Activated T-cell treated with anti-CD3 and anti-CD28 coated beads, Interleukin-2, amount 50 U/mL, for 24 hours (primary cell): ENCODE measurements at places on chromosomes 5 and 9.

- no peak for DNase-seq
Measured at GRCh38 chr5:130198927-130199326, 294.7 kb downstream of the CHSY3 start.

DNA sequence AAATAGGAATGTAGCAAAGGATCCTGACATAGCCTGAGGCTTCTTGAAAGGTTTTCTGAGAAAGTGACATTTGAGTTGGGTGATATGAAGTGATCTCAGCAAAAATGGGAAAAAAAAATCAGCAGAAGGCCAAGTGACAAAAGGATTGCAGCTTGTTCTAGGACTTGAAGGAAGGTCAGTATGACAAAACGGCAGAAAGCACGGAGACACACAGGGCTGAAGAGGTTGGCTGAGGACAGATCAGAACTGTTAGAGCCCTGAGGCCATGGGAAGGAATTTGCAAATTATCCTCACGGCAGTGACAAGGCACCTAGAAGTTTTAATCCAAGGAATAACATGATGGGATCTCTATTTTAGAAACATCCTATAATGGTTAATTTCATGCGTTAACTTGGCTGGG is 31.0 kb downstream of the TRIM32 start:
- no peak for DNase-seq

- DNase-seq, result no peak
Measured at GRCh38 chr5:6728011-6728794, 15.0 kb downstream of the TENT4A start.

- no peak for DNase-seq
Measured at GRCh38 chr5:10265245-10266109, 15.4 kb downstream of the CCT5 start.

GRCh38 chr5:73815631-73816030 is 189.6 kb downstream of the ARHGEF28 start:
- DNase-seq, result no peak

DNA sequence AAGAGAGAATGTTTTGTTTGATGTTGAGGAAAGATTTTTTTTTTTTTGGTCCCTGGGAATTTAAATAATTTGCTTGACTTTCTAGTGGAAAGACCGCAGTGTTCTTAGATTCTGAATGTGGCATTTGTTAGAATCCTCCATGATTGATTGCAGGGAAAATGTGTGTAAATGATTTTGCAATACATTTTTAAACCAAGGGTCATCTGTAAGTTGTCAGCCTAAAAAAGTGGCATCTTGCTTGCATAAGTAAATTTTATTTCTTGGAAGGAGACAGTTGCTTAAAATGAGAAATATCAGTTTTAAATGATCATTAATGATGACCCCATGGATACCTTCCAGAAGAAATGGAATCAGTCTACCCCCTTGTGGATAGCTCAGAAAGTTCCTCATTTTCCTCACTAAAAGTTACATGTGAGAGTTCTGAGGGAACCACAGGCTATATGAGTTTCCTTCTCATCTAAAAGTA is 105.1 kb upstream of the SLC25A48 start:
- no peak for DNase-seq

GRCh38 chr5:95087816-95088317 is 197.0 kb downstream of the MCTP1 start:
- DNase-seq, result no peak

GRCh38 chr5:81418606-81419005 is 24.7 kb upstream of the ACOT12 start:
- no peak for DNase-seq

DNA sequence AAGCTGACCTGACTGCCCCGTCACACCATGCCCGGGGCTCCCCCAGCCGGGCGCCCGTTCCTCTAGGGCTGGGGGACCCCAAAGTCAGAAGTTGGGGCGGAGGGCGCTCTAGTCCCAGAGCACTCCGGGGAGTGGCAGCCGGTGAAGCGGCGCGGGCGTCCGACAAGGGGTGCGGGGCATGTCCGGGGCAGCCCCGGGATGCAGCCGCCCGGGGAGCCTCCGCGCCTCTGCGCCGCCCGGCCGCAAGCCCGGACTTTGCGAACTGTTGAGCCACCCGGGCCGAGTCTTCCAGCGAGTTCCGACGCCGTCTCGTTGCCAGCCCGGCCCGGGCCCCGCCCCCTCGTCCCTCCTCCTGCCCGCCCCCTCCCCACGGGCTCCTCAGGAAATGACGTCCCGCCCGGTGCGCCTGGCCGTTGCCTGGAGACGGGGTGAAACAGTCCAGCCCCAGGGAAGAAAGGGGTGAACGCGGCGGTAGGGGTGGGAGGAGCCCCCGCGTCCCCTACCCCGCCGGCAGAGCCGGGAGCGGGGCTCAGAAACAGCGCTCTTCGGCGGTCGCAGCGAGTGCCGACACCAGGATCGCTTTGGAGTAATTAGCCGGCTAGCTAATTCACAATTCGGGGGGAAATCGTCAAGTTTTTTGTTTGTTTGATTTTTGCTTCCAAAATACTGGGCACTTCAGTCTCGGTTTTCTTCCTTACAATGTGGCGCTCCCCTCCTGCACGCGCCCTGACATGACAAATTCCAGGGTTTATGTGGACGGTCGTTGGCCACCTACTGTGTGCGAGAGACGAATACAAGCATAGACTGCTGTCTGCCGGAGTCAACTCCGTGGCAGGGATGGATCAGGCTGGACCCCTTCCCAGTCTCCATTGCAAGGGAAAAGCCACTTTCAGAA is at the start of gene WHRN:
TSS of gene WHRN (minus strand) at position 287 of the 895 bp plus-strand sequence. CDS start 672 bp downstream, outside the sequence.
- peak; percentile 89 for DNase-seq

DNA sequence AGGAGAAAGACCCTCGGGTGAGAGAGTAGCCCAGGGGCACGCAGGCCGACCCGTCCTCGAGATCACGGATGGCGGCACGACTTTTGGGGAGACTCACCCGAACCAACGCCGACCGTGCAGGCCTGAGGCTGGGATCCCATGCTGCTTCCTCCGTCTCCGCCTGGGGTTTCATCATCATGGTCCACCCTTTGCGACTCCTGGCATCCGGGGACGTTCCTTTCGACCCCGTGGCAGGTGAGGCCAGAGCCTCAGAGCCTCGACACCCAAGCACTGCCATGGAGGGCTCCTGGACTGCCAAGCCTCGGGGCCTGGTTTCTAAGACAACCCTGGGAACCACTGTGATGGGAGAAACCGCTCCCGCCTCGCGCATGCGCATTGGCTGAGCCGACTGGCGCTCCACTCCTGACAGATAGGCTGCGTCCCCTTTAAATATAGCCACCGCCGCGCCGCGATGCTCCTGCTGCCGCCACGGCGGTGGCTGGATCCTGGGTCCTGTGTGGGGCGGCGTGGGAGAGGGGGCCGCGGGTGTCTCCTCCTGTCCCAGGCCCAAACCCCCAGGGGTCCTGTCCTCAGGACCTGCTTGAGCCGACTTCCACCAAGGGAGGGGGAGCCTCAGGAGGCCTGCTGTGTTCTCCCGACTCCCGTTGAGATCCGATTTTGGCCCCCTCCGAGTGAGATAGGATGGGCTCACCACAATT is 481.6 kb downstream of the SPATA31A7 start:
- peak; percentile 5 for DNase-seq

GRCh38 chr5:95957561-95958203 is 4.0 kb downstream of the ELL2 start:
- no peak for DNase-seq

DNA sequence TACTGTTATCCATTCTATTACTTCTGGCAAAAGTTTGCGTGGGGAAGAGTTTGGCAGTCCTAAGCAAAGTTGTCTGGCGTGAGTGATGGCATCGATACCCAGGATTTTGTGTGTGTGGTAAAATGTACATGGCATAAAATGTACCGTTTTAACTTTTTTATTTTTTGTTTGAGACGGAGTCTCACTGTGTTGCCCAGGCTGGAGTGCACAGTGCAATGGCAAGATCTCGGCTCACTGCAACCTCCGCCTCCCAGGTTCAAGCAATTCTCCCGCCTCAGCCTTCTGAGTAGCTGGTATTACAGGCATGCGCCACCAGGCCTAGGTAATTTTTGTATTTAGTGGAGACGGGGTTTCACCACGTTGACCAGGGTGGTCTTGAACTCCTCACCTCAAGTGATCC is 55.4 kb upstream of the TJP2 start:
- DNase-seq, result no peak

GRCh38 chr5:139597134-139597533 is 36.0 kb downstream of the UBE2D2 start:
- DNase-seq, result no peak

GRCh38 chr5:168668078-168668477 is 88.9 kb upstream of the PANK3 start:
- DNase-seq, result no peak

GRCh38 chr9:133067813-133068212 is 6.0 kb downstream of the CEL start:
- no peak for DNase-seq

DNA sequence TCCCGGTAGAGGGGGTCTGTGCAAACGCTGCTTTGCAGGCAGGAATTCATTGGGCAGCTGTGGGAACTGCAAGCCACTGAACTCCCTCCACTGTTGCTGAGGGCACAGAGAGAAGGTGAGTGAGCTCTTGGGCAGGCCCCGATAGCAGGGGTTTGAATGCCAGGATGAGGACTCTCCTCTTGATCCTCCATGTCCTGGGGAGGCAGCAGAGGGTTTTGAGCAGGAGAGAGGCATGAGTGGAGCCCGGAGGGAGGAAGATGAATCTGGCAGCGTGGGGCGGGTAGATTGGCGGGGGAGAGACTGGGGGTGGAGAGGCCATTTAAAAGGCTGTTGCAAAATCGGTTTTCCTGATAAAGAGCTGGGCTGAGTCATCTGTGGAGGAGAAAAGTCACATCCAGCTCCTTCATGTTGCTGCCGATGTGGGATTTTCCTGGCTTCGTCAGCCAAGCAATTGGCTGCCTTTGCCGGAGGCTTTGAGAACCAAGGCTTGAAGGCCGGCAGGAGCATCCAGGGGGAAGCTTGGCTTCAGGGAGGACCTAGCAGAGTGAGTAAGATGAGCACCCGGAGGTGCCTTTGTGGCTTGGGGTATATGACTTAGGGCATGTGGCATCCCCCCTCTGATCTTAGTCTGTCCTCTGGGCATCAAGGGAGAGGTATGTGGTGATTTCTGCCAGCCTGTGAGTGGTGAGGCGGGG is at the start of gene SYNPO:
TSS of gene SYNPO (plus strand) at position 350 of the 695 bp plus-strand sequence. CDS start 7,616 bp downstream, outside the sequence.
- no peak for DNase-seq

DNA sequence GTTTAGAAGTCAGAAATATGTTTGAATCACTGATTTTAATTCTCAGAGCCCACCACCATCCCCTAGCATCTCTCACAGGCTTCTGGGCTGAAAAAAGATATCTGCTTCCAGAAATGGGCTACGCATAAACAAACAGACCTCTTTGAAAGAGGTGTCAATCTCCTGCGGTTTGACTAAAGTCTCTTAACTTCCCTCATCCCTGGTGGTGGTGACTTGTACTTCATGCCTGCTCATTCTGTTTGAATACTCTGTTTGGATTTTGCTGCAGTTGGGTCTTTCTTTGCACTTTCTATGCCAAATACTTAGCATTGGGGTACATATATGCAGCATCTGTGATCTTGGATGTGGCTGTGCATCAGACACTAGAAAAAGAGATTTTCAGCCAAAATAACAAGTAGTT is 157.2 kb upstream of the ATP10B start:
- DNase-seq, result no peak

DNA sequence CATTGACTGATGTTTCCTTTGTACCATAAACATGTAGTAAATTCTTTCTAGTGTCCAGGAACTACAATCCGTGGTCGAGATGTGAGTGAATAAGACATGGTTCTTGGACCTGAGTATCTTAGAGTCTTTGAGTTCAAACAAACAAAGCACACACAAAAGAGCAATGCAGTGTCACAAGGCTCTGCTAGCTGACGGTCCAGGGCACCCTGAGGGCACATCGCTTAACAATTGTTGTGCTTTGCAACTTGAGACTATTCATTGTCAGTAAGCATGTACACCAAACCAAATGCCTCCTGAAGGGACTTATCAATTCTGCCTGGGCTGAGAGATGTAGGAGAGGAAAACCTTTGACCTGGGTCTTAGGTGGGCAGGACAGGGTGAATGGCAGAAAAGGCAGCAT is 84.8 kb downstream of the CAMK4 start:
- no peak for DNase-seq

- DNase-seq, result peak; percentile 49
Measured at GRCh38 chr5:72556351-72557166, 49.3 kb upstream of the ZNF366 start.

DNA sequence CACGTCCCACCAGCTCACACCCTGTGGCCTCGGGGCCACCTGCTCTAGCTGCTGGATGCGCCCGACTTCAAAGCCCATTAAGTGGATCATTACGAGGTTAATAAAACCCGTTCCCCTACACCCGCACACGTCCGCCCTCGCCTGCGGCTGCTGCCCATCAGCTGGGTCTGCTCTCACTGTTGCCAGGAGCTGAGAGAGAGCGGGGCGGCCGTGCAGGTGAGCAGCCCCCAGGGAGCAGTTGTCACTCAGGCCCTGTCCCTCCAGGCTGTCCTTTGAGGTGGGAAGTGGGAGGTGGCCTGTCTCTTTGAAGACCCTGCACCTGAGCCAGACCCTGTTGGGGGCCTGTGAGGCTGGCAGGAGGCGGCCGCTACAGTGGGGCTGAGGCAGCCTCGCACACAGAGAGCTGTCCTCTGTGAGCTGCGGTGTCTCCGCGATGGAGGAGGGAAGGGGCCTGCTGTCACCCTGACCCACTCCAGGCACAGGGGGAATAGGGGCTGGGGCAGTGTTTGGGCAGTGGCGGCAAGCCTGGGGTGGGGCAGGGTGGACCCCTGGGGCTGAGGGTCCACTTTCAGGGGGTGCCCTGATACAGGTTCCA is 12.8 kb upstream of the UNC5A start:
- DNase-seq, result no peak

DNA sequence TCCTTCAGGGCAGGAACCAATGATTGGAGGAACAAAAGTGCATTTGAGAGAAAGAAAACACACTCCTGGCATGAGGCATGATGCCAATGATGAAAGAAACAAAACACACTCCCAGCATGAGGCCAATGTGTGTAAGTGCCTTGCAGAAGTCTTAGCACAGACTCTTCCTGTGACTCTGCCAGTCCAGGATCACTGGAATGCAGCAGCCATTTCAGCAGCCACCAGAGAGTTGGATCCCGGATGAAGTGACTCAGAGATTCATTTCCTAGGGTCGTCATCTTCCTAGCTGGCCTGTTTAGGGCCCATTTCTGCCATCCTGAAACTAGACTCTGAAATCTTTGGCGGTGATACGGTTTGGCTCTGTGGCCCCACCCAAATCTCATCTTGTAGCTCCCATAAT is 212.5 kb downstream of the CFAP90 start:
- DNase-seq, result no peak

- DNase-seq, result no peak
Measured at GRCh38 chr9:37293664-37294524, 128.6 kb upstream of the GRHPR start.

- DNase-seq, result no peak
Measured at GRCh38 chr9:110623462-110624025, 44.0 kb upstream of the SVEP1 start.
